Stimulated activated CD8-positive, alpha-beta memory T cell treated with anti-CD3 and anti-CD28 coated beads, Interleukin-4, amount 100 ng/mL, for 1 hour (primary cell): ENCODE measurements at places on chromosomes 5 and 9.

- no peak for DNase-seq
Measured at GRCh38 chr9:18855656-18856055, 177.4 kb downstream of the SAXO1 start.

GRCh38 chr5:113359419-113359818 is 75.4 kb downstream of the TSSK1B start:
- no peak for DNase-seq

DNA sequence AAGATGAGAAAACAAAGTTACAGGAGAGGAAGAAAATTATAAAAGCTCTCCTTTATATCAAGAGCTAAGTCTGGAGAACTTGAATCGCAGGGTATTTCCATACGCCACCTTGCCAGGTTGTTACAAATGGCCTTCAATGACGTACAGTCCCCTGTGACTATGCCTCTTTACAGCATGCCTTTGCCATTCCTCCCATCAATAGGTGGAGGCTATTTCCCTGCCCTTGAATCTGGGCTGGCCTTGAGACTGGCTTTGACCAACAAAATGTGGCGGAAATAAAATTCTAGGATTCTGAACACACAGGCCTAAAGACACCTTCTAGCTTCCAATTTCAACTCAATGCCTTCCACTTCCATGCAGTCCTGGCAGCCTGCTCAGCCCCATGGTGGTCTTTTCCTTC is 45.7 kb downstream of the TSSK1B start:
- no peak for DNase-seq

GRCh38 chr9:37746448-37747270 is 6.9 kb upstream of the TRMT10B start:
- no peak for DNase-seq

GRCh38 chr9:69945671-69946141 is 97.9 kb upstream of the MAMDC2 start:
- DNase-seq: no peak

- DNase-seq: no peak
Measured at GRCh38 chr5:153211076-153211475, 279.4 kb upstream of the GRIA1 start.
